ENCODE measurements at places on chromosomes 7 and 10.

DNA sequence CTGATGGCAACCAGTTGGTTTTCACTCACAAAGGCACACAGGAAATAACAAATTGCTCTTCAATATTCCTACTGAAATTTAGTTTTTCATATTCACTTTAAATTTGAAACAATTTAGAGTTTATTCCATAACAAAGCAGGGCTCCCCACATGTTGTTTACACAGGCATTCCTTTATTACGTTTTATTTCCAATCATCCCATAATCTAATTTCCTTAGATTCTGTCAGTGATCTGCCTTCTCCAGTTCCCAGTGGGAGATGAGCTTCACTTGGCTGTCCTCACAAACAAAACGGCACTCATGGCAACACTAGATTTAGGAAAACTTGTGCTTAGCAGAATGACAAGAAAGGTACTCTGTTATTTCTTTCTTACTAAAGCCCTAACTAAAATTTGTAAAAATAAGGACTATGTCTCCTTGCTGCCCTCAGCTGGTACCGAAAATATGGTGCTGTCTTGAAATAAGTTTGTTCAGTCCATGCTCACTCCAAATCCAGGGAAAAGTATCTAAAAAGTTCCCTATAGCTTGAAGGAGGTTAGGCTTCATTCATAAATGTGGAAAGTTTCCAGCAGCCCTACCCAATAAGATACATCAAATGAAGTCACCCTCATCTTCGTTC, 23.0 kb downstream of the PHYH start:
- DNase-seq: no peak

- DNase-seq: no peak
These were observed 605.4 kb downstream of the KCNMA1 start for GRCh38 chr10:77032188-77032570.

DNA sequence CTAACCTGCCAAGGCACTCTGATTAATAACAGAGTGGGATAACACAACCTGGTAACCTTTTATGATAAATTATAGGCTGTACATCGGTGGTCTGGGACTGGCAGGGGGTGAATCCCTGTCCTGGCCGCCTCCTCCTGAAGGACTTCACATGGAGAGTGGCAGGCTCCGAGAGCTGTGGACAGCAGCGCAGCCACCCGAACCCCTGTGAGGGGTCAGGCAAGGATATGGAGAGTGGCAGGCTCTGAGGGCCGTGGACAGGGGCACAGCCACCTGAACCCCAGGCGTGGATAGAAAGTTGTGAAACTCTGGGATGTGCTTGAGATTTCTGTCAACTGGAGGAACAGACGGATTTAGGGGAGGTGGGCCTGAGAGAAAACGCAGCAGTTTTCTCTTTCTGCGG, 107.0 kb upstream of the MGMT start:
- DNase-seq: no peak

GRCh38 chr7:87416682-87417587, 58.5 kb downstream of the ABCB4 start:
- peak; percentile 65 for DNase-seq

- DNase-seq: no peak
These were observed 36.7 kb upstream of the SLIT1 start for GRCh38 chr10:97222326-97222961.

DNA sequence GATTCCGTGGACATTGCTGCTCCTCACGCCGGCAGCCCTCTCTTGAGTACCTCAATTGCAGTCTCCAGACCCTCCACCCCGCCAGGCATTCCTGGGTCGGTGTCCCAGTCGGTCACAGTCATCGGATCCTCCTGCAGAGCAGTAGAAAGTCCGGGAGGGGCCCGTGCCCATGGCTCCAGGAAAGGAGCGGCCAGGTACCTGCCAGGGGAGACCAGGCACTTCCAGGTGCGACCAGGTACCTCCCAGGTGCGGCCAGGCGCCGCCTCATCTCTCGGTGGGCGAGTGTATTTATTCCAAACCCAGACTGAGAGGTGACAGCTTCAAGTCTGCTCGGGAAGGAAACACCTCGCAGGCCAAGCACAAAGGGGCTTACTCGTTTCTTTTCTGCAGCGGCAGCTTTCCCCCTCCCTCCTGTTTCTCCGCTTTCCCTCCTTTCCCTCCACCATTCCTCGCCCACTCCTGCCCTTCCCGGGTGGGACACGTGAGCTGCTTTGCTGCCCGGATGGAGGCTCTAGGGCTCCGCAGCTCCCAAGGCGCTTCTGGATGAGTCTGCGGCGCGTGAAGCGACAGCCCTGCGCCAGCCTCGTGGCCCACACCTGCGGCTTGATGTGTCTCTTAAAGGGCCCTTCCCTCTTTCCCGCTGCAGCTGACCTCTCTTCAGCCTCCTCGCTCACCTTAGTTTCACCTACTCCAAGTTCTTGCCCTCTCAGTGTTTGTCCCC, 39.4 kb upstream of the AGK start:
- DNase-seq: no peak

- no peak for DNase-seq
These were observed 710.2 kb upstream of the POM121L12 start for GRCh38 chr7:52325237-52325636.

- no peak for DNase-seq
These were observed 16.4 kb upstream of the FOXK1 start for GRCh38 chr7:4665661-4666060.

DNA sequence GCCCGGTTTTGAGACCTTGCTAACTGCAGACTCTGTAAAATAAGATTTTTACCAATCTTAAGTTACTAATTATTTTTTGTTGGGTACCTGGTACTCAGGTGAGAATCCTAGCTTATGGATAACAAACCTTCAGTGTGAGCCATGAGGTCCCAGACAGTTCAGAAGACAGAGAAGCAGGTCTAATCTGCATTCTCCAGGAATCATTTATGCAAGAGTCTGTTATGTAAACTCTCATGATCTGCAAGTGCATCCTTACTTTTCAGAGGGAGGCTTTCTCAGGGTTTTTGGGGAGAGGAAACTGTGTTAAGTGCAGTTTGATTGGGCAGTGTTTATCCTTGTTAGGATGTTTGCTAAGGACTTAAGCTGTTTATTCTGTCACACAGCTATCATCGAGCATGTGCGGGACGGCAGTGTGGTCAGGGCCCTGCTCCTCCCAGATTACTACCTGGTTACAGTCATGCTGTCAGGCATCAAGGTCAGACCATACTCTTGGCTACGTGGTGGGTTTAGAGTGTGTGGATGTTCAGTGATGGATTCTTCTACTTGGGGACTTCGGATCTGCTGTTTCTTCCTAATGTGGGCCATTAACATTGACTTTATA, 50.2 kb downstream of the SND1 start:
- no peak for DNase-seq

DNA sequence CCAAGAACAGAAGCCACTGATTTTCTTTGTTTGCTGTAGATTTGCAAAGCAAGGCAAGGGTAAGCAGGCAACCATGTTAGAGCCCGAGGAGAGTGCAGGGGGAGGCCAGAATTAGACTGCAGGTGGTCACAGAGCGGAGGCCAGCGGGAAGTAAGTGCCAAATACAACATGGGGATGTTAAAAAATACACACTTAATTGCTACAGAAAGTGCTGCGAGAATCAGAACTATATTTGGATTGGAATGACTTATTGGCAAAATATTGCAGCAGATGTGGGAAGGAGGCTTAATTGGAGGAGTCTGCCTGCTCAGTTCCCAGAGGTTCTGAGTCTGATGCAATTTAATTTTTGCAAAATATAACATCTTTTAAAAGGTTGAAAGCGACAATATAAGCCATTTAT, 49.7 kb upstream of the ADCY1 start:
- no peak for DNase-seq

DNA sequence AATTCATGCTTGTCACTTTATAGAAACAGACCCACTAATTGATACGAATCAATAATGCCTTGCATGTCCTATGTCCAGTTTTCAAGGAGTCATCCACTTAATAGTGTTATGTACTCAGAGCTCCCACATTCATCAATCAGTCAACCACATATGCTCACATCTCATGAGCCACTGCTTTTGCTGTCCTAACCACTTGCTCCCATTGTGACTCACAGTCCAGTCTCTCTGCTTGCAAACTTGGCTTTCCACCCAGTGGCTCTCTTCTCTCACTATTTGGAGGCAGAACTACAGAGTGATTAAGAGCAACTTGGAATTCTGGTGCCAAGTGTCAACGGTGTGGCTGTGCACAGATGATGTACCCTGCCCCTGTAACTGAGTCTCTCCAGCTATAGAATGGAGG, 166.0 kb downstream of the SNX13 start:
- no peak for DNase-seq

DNA sequence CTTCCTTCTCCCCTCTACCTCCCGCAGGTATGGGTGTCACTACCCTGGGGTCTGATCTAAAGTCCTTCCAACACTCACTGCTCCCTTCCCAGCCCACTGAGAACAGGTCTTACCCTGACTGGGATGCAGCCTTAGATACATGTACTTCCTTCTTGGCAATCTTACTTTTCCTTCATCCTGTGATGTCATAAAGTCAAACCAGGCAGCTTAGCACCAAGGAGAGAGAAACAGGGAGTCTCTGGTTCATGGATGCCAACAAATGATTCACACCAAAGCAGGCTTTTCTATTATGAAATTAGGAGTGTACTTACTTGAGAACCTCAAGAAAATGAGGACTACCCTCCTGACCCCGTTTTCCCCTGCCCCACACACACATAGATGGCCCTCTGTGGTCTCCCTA, 111.0 kb upstream of the KMT2E start:
- DNase-seq: no peak

- DNase-seq: no peak
These were observed 198.2 kb downstream of the MLLT10 start for GRCh38 chr10:21732067-21732772.

GRCh38 chr7:142868188-142868985, 13.5 kb downstream of the EPHB6 start:
- no peak for DNase-seq

DNA sequence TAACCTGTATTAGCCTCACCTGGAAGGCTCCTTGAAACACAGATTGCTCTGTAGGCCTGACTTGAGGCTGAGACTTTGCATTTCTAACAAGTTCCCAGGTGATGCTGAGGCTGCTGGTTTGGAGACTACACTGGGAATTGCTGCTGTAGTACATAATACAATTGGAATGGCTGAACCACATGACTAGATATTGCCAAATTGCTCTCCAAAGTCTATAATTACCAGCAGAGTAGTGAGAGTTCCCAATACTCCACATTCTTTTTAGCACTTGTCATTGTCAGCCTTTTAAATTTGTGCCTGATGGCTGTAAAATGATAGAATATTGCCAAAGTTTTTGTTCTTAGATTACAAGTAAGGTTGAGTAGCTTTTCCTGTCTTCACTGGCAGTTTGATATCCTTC, 39.9 kb downstream of the PLEKHA8 start:
- DNase-seq: no peak

DNA sequence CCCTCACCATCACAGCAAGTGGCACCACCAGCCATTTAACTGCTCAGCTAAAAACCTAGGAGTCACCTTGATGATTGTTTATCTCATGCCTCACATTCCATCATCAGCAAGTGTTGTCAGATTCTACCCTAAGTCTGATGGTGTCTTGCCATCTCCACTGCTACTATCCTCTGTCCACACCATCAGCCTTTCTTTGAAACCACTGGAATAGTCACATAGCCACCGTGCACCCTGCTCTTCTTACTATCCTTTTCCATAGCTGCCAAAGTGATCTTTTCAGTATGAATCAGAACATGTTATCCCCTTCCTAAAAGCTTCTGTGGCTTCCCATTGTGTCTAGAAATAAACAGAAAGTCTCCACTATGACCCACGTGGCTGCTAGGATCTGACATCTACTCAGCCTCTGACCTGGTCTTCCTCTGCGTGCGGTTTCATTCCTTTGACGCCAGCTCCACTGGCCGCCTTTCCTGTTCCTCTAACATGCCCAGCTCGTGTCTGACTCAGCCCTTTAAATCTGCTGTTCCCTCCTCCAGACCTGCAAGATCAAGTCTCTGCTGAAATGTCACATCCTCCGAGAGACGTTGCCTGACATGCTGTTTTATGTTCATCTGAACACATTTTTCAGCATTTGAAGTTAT, 16.5 kb upstream of the CHN2 start:
- no peak for DNase-seq

DNA sequence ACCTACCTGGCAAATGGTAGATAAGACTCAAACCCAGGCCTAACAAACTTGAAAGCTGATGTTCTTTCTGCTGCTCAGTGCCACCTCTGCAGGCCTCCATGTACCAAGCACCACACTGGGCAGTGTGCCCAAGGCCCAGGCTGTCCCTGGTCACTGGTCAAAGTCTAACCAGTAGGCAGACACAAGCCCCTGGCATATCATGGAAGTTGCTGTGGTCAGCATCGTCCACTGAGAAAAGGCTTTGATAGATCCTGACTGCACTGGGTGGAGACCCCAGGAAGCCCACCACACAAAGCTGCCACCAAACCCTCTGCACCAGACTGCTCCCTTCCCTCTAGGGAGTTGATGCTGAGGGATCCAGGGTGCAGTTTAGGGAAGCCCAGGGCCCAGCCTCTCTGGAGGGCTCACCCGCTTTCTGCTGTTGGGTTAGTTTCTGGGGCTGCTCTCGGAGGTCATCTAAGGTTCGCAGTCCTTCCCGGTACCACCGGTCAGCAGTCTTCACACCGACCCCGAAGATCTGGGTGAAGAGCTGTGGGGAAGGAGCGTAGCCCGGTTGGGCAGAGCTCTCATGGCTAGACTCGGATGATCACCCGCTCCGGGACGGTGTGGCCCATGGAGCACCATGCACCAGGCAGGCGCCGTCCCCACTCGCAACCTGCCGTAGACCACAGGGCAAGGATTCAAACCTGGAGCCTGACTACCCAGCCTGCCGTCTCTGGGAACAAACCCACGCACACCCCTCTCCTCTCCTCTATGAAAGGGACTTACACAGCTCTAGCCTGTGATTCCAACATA, 6.0 kb downstream of the POLM start:
- no peak for DNase-seq

DNA sequence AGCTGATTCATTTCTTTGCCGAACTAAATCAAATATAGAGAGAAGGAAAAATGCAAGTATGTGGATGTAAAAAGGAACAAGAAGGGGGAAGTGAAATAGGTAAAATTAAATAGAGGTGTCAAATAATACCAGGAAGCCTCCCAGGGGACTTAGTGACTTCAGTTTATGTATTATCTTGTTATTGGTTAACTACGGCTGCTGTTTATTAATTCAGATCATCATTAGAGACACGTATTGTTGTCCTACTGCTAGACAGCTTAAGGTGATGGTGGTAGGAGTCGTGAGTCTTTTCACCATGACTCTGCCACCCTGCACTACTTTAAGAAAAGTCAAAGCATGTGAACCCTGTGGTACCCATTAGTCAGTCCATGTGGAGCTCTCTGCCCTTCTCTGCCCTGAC, 289.1 kb downstream of the PRKG1 start:
- DNase-seq: no peak

DNA sequence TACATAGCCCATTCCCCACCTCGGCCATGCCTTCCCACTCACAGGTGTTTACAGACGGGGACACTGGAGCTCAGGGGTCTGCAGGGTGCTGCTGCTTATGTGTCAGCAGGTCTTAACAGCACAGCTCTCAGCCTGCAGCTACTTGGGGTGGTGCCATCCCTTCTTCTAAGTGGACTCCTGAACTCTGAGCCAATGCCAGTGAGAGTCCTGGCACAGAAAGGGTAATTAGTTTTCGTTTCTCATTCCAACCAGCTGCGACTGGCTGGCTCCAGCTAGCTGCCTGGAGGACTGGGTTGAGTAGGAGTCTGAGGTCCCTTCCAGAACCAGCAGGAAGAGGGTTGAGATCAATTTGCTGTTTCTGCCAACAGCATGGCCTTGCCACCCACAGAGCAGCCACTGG, 88.3 kb upstream of the AGK start:
- DNase-seq: no peak

GRCh38 chr10:124064676-124065075, 28.7 kb downstream of the CHST15 start:
- no peak for DNase-seq
